ENCODE measurements at places on chromosomes 16 and 17.

DNA sequence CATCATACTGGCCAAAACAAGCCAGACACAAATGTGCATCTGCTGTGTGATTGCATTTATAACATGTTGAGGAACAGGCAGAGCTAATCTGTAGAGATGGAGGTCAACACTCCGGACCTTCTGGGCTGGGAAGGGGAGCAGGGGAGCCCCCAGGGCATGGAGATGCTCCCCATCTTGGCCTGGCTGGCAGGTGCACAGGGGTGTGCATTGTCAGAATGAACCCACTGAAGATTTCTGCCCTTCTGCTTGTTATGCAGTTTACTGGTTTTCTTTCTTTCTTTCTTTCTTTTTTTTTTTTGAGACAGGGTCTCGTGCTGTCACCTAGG lies 146.9 kb downstream of the CMIP start:
- DNase-seq: no peak

GRCh38 chr17:40283662-40284061 lies 4.0 kb upstream of the CDC6 start:
- DNase-seq: peak; percentile 95

DNA sequence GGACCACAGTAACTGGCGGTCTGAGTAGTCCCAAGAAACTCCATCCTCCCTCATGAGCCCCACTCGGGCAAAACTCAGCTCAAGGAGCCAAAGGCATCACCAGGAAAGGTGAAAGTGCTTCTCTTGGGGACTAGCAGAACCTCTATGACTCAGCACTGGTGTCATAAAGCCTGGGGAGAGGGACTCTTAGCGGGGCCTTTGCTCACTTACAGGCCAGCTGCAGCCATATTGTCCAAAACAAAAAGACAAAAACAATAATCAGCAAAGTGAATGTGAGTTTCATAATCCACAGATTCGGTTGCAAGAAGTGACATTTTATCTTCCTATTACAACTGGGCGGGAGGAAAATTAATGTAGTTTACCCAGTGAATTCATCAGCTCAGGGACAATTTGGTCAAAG lies at the start of gene TEKT5:
Gene TEKT5, minus strand, starts transcription at position 101 of the 400 bp plus-strand sequence. Its CDS starts 57 bp downstream, at position 44.
- DNase-seq: no peak

DNA sequence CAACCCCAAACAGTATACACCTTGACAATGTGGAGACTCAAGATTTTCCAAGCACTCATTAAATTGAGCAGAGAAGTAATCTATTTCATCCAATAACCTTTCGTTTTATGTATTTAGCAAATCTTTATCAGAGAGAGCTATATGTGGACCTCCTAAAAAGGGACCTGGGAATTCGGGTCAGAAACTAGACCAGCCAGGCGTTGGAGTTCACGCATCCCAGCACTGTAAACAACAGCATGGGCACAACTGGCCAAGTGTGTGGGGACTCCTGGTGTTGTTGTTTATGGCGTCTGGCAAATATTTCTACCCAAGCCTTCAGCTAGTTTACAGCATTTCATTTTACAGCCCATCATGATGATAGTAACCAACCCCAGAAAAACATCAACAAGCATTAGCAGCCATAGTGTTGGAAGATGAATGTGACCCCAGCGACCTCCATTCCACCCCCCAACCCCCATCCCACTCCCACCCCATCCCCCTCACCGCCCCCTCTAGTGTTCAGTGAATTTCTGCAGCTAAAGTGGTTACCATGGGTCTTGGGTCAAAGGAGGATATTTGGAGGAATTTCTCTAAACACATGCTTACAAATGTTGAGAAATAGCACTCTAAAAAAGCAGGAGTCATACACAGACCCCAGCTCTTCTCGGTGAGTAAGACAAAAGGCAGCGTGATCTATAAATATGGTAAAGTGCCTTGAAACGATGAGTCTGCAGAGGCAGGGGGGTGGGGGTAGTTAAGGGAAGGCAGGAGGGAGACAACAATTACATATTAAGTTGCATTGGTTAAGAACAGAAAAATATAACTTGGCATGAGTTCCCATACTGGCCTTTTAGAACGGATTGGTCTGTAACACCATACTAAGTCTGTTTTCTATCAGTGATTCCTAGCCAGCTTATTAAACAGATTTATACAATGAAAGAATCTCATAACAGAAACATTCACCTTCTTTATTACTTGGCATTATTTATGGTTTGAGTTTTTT lies 91.4 kb upstream of the TBX2 start:
- peak; percentile 99 for DNase-seq

- no peak for DNase-seq
These were observed 3.8 kb downstream of the SMCR8 start for GRCh38 chr17:18318771-18319450.

GRCh38 chr16:65666132-65666941 lies 544.5 kb upstream of the CDH11 start:
- DNase-seq: no peak

GRCh38 chr17:34758316-34758715 lies 178.9 kb downstream of the TMEM132E start:
- DNase-seq: no peak

DNA sequence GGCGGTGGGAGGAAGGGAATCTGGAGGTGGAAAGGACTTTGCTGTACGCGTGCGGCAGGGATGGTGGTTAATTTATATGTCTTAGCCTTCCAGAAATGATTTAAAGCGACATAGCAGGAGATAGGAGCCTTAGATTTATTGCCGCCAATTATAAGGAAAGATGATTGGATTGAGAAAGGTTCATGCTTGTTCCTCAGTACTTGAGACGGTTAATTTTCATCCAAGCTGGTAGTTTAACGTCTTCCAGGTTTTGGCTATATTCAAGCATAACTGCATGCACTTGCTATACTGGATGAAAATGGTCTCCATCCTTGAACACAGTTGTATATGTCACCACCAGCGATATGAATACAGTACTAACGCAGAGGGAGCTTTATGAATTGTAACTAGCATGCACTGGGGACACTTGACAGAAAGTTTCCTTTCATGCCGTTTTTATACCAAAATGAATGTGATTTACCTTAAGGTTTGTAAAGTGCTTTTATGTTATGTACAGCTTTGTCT lies 610 bp upstream of the PEX12 start:
- no peak for DNase-seq

GRCh38 chr16:77917971-77918370 lies 104.4 kb upstream of the CLEC3A start:
- DNase-seq: no peak

DNA sequence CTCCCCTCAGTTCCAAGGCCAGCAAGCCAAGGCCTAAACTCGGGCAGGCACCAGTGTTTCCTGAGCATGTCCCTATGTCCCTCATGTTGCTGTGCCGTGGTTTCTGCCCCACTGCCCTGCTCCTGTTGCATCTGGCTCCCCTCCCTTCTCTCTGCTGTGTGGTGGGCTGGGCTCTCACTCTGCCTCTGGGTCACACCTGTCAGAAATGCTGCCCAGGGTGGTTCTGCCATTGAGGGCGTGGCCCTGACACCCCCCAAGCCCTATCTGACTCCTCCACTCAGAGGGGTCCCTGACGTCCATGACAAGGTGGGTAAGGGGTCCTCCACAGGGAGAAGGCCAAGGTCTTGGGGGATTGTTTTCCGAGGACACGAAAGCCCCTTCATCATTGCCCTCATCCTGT lies 9.2 kb upstream of the ITGA3 start:
- DNase-seq: no peak

GRCh38 chr16:30053376-30054015 lies 12.1 kb upstream of the ALDOA start:
- peak; percentile 81 for DNase-seq

GRCh38 chr17:5128905-5129535 lies 13.2 kb downstream of the USP6 start:
- DNase-seq: no peak

GRCh38 chr16:88685156-88686061 lies 898 bp downstream of the SNAI3 start:
- peak; percentile 82 for DNase-seq

DNA sequence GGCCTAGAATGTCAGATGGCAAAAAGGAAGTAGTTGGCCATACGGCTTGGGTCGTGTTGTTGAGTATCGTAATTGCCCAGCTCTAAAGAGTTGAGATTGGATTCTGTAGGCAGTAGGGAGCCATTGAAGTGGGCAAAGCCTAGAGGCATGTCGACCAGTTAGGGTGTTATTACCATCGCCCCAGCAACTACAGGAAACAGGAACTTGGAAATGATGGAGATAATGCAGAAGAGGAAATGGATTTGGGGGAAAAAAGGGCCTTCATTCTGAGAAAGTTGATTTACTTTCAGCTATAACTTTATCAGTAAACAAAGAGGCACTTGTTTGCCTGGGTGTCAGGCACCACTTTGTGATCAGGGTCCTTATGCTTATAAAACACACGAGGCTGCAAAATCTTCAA lies 52.6 kb downstream of the COX10 start:
- DNase-seq: no peak

- DNase-seq: no peak
These were observed 195.9 kb upstream of the CHMP6 start for GRCh38 chr17:80795754-80796153.

DNA sequence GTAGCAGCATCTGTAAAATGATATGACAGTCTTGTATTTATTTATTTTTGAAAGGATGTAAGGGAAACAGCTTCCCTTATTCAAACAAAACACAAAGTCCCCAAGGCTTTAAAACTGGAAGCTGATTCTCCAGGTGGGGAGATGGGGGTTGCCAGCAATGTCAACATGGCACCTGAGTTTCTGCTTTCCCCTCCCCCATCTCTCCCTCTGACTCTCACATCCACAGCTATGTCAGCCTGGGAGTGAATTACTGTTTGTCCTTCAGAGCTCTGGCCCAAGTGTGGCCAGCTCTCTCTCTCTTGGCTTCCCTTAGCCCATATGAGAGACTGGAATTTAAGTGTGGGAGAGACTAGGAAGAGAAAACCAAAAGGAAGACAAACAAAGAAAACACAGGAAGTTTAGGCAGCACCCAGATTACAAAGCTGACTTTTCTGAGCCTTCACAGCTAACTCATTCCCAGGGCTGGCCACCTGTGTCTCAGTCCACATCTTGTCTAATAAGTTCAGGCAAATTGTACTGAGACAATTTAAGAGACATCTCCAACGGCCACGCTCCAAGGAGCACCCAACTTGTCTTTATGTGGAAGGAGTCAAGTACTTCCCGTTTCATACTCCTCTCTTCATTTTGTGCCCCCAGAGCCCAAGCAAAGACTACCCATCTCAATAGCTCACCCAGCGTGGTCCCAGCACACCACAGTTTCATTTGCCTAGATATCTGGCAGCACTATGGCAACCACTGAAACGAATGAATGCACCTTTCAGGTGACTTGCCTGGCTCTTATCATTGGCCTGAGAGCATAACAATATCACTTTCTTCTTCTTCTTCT lies 69.2 kb downstream of the SOX9 start:
- no peak for DNase-seq

All from ELR (cell line).